Suppressor macrophage treated with lipopolysaccharide for 4 hours (primary cell): ENCODE measurements at places on chromosomes 1 and 21.

DNA sequence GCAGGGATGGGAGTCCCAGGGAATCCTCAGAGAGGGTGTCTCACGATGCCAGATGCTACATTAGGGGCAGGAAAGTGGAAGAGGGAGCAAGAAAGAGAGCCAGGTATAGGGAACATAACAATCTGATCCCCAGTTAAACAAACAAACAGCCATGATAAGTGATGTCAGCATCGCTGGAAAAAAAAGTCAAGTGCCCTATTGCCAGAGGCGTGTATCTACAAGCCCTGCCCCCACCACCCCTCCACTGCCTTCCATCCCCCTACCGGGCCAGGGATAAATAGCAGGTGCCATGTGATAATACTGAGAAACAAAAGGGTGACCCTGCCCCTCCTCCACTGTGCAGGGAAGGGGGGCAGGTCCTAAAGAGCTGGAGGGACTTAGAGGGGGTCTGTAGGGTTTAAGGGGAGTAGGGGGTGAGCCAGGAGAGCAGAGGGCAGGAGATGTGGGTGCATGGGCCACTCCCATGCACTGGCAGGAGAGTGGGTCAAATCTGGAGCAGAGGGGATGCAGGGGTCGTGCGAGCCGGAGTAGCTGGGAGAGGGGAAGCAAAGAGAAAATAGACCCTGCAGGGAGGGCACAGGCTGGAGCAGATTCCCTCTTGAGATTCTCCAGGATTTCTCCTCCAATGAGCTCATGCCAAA is 3.4 kb downstream of the SLC26A9 start:
- DNase-seq: no peak

- no peak for DNase-seq
Observed at GRCh38 chr1:87735750-87736149, 407.1 kb downstream of the LMO4 start.

GRCh38 chr1:9573723-9574122 is 15.0 kb upstream of the TMEM201 start:
- peak; percentile 34 for DNase-seq

DNA sequence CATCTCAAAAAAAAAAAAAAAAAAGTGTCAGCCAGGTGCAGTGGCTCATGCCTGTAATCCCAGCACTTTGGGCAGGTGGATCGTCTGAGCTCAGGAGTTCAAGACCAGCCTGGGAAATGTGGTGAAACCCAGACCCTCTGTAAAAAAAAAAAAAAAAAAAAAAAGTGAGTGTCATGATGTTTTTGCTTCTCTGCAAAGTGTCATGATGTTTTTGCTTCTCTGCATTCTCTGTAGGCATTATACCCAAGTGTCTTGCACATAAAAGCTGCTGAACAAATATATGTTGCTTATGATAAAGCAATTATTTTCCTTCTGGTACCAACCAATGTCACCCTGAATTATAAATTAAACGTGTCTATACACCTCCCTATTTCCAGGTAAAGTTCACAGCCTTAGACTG is 1.7 kb downstream of the ACBD6 start:
- no peak for DNase-seq

- DNase-seq: no peak
Observed at GRCh38 chr1:235776396-235776795, 90.3 kb downstream of the LYST start.

DNA sequence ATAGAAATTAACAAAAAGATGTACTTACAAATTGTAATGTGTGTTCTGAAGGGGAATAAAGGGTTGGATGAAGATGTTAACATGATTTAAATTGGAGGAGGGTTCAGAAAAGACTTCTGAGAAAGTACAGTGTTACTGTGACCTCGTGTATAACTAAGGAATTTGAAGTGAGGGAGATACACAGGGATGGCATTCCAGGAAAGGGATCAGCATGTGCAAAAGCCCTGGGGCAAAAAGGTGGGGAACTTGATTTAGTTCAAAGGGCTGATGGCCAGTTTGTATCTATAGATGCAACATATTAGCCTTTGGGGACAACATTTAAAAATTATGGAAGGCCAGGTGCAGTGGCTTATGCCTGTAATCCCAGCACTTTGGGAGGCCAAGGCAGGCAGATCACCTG is 33.3 kb upstream of the DEGS1 start:
- DNase-seq: no peak

DNA sequence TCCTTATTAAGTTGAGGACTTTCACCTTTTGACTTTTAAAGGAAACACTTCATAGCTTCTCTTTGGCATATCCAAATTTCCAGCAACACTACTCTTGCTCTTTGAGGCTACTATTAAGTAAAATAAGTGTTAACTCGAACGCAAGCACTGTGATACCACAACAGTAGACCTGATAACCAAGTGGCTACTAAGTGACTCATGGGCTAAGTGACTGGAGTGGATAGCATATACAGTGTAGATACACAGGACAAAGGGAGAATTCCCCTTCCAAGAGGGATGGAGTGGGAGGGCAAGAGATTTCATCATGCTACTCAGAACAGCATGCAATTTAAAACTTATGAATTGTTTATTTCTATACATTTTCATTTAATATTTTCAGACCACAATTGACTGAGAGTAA is 9.8 kb upstream of the KCNA3 start:
- peak; percentile 53 for DNase-seq

DNA sequence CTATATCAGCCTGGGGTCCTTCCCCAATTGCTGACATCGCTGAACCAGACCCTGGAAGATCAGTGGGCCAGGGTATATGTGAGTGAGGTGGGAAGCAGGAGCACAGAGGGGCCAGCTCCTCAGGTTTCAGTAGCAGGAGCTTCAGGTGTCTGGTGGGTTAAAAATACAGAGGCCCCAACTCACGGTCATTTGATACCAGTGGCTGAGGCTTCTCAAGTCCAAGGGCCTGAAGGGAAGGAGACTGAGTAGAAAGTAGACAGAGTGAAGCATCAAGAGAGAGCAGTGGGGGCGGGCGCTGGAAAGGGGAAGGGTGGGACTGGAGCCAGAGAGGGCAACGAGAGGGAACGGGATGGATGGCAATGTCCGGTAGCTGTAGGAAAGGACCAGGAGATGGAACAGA is 2.0 kb upstream of the CASQ1 start:
- DNase-seq: no peak

DNA sequence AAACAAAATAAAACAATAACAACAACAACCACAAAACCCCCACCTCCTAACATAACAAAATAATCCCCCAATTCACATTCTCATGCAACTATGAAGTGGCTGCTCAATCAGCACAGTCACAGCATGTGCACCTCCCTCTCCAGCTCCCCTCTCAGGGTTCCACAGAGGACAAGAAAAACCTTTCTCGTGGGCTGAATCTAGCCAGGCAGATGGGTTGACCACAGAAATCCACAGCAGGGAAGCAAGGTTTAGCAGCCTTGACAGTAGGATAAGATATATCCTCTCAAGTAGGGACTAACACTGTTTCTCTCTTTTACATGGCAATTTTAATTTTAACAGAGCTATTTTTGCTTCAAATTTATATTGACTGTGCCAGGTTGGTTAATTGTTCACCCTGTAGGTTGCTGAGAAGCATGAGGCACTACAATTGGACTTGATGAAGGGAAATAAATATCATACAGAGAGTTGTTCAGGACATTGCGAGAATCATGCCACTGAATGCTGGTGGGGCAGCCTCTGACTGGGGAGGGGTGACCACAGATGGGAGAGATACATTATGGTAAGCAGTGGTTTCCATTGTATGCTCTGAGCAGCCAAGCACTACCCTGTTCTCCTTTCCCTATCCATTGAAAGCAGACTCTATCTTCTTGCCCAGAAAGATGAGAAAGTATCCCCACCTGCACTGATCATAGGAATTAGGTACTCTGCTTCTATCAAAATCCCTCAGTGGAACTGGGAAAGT is 535.1 kb downstream of the DPYD start:
- no peak for DNase-seq

- DNase-seq: no peak
Observed at GRCh38 chr21:29265690-29266479, 32.8 kb upstream of the BACH1 start.

GRCh38 chr1:231000639-231001038 is 21.7 kb downstream of the ARV1 start:
- no peak for DNase-seq

DNA sequence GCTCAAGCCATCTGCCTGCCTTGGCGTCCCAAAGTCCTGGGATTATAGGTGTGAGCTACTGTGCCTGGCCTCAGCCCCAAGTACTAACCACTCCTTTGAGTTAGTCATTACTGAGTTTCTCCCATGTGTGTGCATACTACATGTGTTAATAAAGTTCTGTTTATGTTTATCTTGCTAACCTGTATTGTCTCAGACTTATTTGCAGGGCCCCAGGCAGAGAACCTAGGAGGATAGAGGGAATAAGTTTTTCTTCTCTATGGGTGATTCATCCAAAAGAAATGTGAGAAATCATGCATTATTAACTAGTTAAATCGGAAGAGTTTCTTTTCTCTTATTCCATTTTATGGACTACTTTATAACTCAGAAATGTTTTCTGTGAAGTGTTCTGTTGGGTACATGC is 203.9 kb upstream of the CACYBP start:
- DNase-seq: no peak

DNA sequence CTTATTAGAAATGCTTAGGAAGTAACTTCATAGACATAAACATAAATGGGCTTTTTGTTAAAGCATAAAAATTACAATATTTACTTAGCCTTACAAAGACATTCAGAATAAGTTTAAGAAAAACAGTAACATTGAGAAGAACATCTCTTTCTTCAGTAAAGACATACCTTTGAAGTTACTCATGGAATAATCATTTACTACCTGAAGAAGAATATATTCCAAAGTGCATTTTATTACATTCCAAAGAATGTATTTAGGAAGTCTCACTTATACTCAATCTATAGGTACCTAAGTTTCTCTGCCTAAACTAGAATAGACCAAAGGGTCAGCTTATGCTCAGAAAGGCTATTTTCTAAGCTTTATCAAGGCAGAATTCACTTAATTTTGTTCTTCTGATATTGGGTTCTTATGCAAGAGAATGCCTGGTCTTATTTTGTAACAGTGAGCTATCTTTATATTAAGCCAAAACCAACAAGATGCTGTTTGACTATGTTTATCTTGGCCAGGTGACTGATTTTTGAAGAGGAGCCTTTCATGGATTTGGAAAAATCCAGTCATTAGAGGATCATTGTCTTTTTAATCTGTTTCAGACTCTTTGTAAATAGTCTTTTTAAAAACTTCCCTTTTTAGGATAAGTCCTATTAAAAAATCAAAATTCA is 110.1 kb downstream of the OLFML2B start:
- DNase-seq: no peak

- DNase-seq: no peak
Observed at GRCh38 chr1:118254001-118254400, 69.0 kb upstream of the SPAG17 start.

GRCh38 chr1:90400131-90400530 is 317.0 kb downstream of the BARHL2 start:
- DNase-seq: no peak

- no peak for DNase-seq
Observed at GRCh38 chr21:45949928-45950739, 31.4 kb upstream of the COL6A1 start.

- no peak for DNase-seq
Observed at GRCh38 chr1:245085508-245086095, 69.2 kb upstream of the KIF26B start.

DNA sequence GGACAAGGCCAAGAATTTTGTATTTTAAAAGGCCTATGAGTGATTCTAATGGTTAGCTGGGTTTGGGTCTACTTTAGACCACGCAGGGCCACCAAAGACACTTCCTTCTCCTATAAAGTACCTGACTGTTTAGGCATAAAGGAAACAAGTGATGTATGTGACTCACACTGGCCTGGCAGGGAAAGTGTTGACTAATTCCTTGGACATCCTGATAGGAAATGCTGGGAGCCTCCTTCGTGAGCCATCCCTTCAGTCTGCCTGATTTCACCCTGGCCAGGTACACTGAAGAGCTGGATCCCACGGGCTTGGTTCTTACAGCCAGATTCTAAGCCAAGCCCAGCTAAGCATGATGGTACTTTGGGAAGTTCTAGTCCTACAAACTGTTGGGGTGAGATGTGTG is 100.5 kb upstream of the HMGB4 start:
- DNase-seq: no peak

GRCh38 chr21:45304945-45305344 is 17.2 kb upstream of the POFUT2 start:
- no peak for DNase-seq

GRCh38 chr1:81702903-81703302 is 97.8 kb upstream of the ADGRL2 start:
- no peak for DNase-seq

GRCh38 chr1:113804421-113805255 is 7.6 kb downstream of the RSBN1 start:
- DNase-seq: peak; percentile 66

- DNase-seq: no peak
Observed at GRCh38 chr1:208251911-208252835, 8.0 kb upstream of the PLXNA2 start.

DNA sequence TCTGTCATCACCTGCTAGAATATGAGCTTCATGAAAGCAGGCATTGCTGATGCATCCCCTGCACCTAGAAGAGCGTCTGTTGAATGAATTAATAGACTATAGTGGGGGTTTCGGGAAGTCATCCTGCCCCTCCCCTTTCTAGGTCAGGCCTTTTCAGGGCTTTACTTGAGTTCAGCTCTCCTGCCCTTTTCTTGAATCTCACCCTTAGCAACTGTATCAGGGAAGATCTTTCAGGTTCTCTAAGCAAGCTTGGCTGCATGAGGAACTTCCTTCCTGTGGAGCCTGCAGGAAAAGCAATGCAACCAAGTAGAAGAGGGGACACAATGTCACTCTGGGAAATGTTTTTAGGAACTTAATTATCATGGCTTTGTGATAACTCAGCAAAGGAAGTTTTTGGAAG is 27.2 kb upstream of the KIAA0040 start:
- no peak for DNase-seq

DNA sequence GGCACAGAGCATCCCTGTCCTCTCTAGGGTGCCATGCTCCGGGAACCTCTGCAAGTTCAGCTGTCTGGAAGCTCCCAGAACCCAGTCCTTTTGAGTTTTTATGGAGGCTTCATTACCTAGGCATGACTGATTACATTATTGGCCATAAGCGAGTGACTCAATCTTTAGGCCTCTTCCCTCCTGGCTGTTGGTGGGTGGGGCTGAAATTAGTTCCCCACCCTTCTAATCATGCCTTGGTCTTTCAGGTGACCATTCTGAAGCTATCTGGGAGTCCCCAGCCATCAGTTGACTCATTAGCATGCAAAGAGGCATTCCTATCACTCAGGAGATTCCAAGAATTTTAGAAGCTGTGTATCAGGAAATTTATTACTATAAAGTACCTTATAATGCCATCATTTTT is 46.6 kb downstream of the WLS start:
- no peak for DNase-seq

- peak; percentile 27 for DNase-seq
Observed at GRCh38 chr1:168137515-168137821, 738 bp upstream of the GPR161 start.

- DNase-seq: no peak
Observed at GRCh38 chr1:228871314-228872061, 136.2 kb downstream of the RHOU start.

DNA sequence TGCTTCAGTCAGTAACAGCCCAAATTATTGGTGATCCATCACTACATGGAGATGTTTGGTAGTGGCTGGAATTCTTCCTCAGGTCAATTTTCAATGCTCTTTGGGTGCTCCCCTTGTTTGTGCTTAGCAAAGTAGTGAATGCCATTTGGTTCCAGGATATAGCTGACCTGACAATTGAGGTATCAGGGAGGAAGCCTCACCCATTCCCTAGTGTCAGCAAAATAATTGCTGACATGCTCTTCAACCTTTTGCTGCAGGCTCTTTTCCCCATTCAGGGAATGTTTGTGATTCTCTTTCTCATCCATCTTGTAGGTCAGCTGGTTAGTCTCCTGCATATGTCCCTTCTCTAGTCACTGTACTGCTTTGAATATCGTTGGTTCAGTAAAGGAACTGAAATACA is 7.1 kb upstream of the OR10K1 start:
- DNase-seq: no peak
